ENCODE measurements at places on chromosomes 7 and 10.

GRCh38 chr10:29849126-29849833, 210.1 kb downstream of the JCAD start:
- H3K27me3 ChIP-seq = peaks cover 2% of the 10 kb centered on the region
- H3K27ac ChIP-seq = no peak overlapping the region
- H3K4me1 ChIP-seq = peaks cover 3% of the 10 kb centered on the region
- H3K36me3 ChIP-seq = no peaks in the 10 kb centered on the region
- no peak overlapping the region for H3K4me3 ChIP-seq

- H3K27ac ChIP-seq = no peak overlapping the region
These were observed 127.7 kb downstream of the ATXN7L1 start for GRCh38 chr7:105748701-105749100.

DNA sequence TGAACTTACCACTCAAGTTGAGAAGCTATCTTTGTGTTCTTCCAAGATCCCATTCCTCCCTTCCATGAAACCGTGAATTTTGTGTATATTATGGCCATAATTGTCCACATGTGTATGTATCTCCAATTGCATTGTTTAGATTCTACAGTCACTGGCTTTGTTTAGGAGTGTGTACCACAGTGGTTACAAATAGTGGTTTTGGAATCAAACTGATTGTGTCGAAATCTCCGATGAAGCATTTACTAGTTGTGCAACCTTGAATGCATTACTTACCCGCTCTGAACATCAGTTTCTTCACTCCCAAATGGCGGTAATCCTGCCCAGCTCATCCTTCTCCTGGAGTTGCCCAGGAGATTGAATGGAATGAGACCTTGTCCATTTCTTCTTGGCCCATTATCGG, 145.0 kb upstream of the ZNF32 start:
- peaks cover 2% of the 10 kb centered on the region for H3K27me3 ChIP-seq
- H3K36me3 ChIP-seq = no peaks in the 10 kb centered on the region
- H3K4me3 ChIP-seq = no peak overlapping the region
- no peak for DNase-seq

GRCh38 chr10:77087366-77087765, 550.2 kb downstream of the KCNMA1 start:
- no peaks in the 10 kb centered on the region for H3K4me1 ChIP-seq
- H3K27ac ChIP-seq = no peak overlapping the region

- H3K4me3 ChIP-seq = no peak overlapping the region
- H3K36me3 ChIP-seq = no peaks in the 10 kb centered on the region
- no peak for DNase-seq
- peak overlapping the region; percentile 52 for H3K27ac ChIP-seq
- H3K4me1 ChIP-seq = no peaks in the 10 kb centered on the region
- H3K27me3 ChIP-seq = peaks cover 11% of the 10 kb centered on the region
These were observed 48.7 kb downstream of the COL13A1 start for GRCh38 chr10:69850440-69850839.

DNA sequence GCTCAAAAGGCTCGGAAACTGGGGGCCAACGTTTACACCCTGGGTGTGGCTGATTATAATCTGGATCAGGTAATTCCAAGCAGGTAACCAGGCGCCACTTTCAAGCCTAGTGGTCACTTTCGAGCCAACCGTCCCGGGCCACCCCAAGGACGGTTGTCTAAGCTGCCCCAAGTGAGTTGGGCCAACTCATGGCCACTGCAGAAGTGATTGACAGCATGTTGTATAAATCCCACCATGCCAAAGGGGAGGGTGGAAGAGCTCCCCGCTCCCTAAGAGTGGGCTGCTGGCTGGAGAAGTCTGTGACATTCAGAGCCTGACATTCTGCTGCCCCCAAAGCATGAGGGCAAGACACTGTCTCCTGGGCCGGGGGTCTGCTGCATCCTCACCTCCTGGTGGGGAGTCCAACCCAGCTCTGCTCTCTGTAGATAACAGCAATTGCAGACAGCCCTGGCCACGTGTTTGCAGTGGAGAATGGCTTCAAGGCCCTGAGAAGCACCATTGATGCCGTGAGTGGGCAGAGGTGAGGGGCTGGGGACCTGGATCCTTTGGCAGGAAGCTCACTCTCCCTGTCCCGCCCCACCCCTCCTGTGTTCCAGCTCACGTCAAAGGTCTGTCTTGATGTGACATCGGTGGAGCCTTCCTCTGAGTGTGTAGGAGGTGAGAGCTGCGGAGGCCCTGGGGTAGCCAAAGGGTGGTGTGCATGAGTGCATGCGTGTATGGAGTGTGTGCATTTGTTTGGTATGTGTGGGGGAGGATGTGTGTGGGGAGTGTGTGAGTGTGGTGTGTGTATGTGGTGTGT, 10.8 kb downstream of the ANTXRL start:
- H3K27ac ChIP-seq = peak overlapping the region; percentile 80
- peaks cover 3% of the 10 kb centered on the region for H3K27me3 ChIP-seq
- H3K36me3 ChIP-seq = no peaks in the 10 kb centered on the region
- peak overlapping the region; percentile 50 for H3K4me3 ChIP-seq
- H3K4me1 ChIP-seq = peaks cover 31% of the 10 kb centered on the region

GRCh38 chr10:73887294-73888039, 13.1 kb upstream of the CAMK2G start:
- H3K4me3 ChIP-seq = no peak overlapping the region
- H3K27me3 ChIP-seq = peaks cover 6% of the 10 kb centered on the region
- DNase-seq = no peak
- no peak overlapping the region for H3K27ac ChIP-seq
- H3K4me1 ChIP-seq = peaks cover 5% of the 10 kb centered on the region
- no peaks in the 10 kb centered on the region for H3K36me3 ChIP-seq

DNA sequence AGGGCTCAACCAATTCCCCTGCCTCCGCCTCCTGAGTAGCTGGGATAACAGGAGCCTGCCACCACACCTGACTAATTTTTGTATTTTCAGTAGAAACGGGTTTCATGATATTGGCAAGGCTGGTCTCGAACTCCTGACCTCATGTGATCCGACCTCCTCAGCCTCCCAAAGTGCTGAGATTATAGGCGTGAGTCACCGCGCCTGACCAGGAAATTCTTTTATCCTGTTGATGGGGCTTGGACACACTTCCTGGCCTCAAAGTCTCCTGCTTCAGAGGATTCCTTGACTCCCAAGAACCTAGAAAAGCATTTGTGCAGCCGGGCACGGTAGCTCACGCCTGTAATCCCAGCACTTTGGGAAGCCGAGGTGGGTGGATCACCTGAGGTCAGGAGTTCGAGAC, 16.2 kb downstream of the ZNF425 start:
- no peak for DNase-seq
- H3K4me3 ChIP-seq = no peak overlapping the region
- H3K36me3 ChIP-seq = peaks cover 9% of the 10 kb centered on the region

DNA sequence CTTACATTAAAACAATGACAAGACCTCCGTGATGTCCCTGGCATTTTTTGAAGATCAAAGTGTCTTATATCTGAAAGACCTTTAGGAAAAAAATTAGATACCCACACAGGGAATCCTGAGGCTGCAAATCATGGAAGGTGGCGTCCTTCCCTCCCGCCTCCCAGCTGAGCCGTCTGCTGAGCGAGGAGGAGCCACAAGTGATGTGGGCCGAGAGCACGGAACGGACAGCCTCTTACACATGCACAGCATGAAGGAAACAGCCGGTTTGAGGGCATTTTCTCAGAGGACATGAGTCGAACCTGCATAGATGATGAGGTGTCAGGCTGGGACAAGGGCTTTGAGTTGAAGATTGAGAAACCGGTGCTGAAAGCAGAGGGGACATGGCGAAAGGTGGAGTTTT, 163.3 kb downstream of the ADARB2 start:
- H3K4me3 ChIP-seq = no peak overlapping the region
- peak; percentile 6 for DNase-seq
- H3K27ac ChIP-seq = no peak overlapping the region
- H3K27me3 ChIP-seq = peaks cover 4% of the 10 kb centered on the region
- H3K4me1 ChIP-seq = no peaks in the 10 kb centered on the region

- no peaks in the 10 kb centered on the region for H3K27me3 ChIP-seq
- DNase-seq = no peak
- H3K4me3 ChIP-seq = no peak overlapping the region
- no peaks in the 10 kb centered on the region for H3K36me3 ChIP-seq
- H3K4me1 ChIP-seq = peaks cover 5% of the 10 kb centered on the region
These were observed 185.7 kb downstream of the TAX1BP1 start for GRCh38 chr7:27925573-27926201.

DNA sequence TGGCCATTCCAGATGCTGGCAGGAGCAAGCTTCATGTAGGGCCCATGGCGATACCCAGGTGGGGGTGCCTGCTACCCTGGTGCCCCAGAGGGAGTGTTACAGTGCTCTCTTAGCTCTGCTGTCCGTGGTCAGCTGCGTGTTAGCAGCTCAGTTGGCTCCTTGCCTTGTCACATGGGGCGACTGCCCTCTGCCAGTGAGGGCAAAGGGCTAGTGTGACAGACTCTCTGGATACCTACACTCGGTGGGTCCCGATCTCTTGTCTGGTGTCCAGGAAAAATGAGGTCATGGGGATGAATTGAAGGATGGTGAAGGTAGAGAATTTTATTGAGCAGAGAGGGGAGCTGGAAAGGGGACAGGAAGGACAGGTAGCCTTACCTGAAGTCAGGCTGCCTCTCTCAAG, 152.2 kb downstream of the CYP26A1 start:
- H3K27ac ChIP-seq = no peak overlapping the region
- no peak for DNase-seq
- no peaks in the 10 kb centered on the region for H3K36me3 ChIP-seq
- no peak overlapping the region for H3K4me3 ChIP-seq

GRCh38 chr7:157526913-157527634, 190.3 kb downstream of the DNAJB6 start:
- peak; percentile 48 for DNase-seq
- peaks cover 16% of the 10 kb centered on the region for H3K27me3 ChIP-seq
- H3K36me3 ChIP-seq = peaks cover 5% of the 10 kb centered on the region
- no peak overlapping the region for H3K4me3 ChIP-seq

- no peak for DNase-seq
- no peak overlapping the region for H3K27ac ChIP-seq
These were observed 185.4 kb downstream of the SEC23IP start for GRCh38 chr10:120077707-120078492.

DNA sequence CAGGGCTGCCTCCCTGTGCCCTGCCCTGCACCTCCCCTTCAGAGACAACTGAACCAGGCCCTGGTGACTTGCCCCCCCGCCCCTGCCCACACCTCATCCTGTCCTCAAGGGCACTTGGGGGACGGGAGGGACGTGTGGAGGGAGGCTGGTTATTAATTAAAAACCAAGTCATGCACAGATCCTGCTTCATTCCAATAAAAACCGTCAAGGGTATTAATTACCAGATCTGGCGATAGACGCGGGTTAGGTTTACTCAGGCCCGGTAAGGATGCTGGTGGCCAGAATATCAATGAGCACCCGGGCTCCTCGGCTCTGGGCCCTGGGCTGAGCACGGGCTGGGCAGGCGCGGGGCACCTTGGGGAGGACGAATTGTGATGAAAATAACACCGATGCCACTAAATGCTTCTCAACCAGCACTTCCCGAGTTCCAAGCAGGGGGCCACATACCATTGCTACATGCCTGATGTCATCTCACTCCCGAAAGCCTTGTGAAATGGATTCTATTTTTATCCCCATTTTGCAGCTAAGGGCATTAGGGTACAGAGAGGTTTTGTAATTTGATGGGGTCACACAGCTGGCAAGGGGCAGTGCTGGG, 24.5 kb upstream of the GTF2IRD1 start:
- no peak overlapping the region for H3K4me3 ChIP-seq
- no peak overlapping the region for H3K27ac ChIP-seq
- H3K36me3 ChIP-seq = no peaks in the 10 kb centered on the region
- H3K4me1 ChIP-seq = no peaks in the 10 kb centered on the region
- no peaks in the 10 kb centered on the region for H3K27me3 ChIP-seq

GRCh38 chr10:88374392-88375175, 208.5 kb downstream of the RNLS start:
- peaks cover 3% of the 10 kb centered on the region for H3K36me3 ChIP-seq
- H3K4me3 ChIP-seq = no peak overlapping the region
- DNase-seq = no peak

- H3K27ac ChIP-seq = no peak overlapping the region
- no peaks in the 10 kb centered on the region for H3K4me1 ChIP-seq
- H3K36me3 ChIP-seq = no peaks in the 10 kb centered on the region
- peaks cover 9% of the 10 kb centered on the region for H3K27me3 ChIP-seq
These were observed 228.3 kb downstream of the ADARB2 start for GRCh38 chr10:1509011-1509530.

- DNase-seq = no peak
- no peak overlapping the region for H3K27ac ChIP-seq
- H3K4me1 ChIP-seq = peaks cover 34% of the 10 kb centered on the region
- no peak overlapping the region for H3K4me3 ChIP-seq
- peaks cover 40% of the 10 kb centered on the region for H3K36me3 ChIP-seq
These were observed 27.4 kb downstream of the MAPK8 start for GRCh38 chr10:48333856-48334255.

DNA sequence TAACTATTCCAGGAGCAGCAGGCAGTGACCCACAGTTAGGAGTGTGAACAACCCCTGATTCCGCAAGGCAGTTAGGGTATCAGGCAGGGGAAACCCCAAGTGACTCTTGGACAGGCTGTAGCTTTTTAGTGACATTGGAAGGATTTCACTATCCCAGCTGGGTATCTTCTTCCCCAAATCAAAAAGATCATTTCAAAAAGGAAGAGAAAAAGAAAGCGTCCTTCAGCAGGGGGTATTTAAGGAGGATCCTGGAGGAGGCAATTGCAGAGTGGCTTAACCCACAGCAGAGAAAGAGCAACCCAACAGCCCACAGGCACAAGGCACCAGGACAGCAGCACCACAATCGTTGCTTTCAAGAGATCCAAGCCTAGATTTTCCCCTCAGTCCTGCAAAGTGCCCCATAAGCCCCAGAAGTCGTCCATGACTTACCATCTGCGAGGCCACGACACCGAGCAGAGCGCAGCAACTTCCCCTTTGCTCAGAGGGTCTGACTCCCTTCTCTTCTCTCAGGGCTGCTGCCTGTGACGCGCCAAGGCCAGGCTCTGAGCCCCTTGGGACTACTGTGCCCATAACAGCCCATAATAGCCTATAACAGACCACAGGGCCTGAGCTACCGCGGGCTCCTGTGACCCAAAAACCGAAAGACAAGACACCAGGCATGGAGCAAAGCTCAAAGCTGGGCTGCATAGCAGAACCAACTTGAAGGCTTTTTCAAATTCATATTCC, 19.8 kb downstream of the PIK3AP1 start:
- DNase-seq = no peak
- H3K27me3 ChIP-seq = no peaks in the 10 kb centered on the region
- peaks cover 1% of the 10 kb centered on the region for H3K4me1 ChIP-seq
- H3K4me3 ChIP-seq = peak overlapping the region; percentile 27
- no peaks in the 10 kb centered on the region for H3K36me3 ChIP-seq
- H3K27ac ChIP-seq = no peak overlapping the region

GRCh38 chr7:151157645-151158329, 9.7 kb downstream of the GBX1 start:
- no peaks in the 10 kb centered on the region for H3K36me3 ChIP-seq
- no peak overlapping the region for H3K27ac ChIP-seq
- no peak overlapping the region for H3K4me3 ChIP-seq

Measured in naive thymus-derived CD8-positive, alpha-beta T cell (primary cell).